Kidney (tissue), 22 donors: ENCODE measurements at places on chromosomes 4 and X. TPM values are rescaled to one million over a fixed set of nuclear protein-coding genes. Genes with fewer than 3 reads are reported as not detected.
A peak's percentile ranks its signal among the peaks of the same experiment; 100 is the strongest.

GRCh38 chrX:146906166-146906565 is 91.6 kb upstream of the CXorf51A start:
- no peak for DNase-seq

DNA sequence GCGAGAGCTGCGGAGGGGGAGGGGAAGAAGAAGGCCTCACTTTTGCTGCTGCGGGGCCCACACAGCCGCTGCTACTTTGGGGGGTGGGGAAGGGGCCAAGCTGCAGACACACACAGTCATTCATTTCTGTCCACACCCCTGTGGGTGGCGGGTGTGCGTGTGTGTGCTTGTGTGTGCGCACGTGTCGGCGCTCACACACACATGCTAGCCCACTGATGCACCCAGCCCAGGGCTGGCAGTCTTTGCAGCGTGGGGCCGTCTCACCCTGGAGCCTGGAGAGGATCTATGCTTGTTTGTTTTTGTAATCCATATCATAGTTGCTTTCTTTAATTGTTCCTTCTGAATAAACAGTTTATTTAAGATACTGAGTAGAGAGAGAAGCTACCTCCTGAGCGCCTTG is 4.0 kb downstream of the DUSP9 start:
- DNase-seq, result no peak

DNA sequence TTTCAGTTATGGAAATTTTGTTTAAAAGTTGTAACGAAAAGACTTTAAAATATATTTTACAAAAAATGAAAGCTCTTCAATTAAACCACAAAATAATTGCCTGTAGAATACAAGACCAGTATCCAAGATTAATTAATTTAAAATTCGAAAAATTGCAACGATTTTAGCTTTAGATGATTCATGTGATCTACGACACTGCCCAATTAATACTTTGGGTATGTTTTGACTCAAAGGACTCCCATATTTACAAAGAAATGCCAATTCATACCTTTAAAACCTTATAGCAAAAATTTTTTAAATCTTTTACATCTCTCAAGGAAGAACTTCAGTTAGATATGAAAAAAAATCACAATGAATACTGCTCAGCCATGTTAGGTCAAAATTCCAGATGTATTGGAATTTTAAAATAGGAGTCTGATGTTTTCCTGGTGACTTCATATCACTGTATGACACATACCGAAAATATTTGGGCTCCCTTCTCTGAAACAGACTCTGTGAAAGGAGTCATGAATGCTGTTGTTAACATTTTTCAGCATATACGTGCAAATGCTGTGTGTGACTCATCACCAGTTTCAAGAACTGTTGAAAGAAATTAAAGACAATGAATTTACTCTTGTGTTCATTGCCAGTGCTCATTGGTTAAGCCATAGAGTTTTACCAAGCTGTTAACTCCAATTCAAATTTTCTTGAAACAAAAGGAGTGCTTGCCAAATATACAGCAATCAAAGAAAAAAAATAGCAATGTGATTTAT is 13.8 kb upstream of the SMS start:
- DNase-seq, result no peak

DNA sequence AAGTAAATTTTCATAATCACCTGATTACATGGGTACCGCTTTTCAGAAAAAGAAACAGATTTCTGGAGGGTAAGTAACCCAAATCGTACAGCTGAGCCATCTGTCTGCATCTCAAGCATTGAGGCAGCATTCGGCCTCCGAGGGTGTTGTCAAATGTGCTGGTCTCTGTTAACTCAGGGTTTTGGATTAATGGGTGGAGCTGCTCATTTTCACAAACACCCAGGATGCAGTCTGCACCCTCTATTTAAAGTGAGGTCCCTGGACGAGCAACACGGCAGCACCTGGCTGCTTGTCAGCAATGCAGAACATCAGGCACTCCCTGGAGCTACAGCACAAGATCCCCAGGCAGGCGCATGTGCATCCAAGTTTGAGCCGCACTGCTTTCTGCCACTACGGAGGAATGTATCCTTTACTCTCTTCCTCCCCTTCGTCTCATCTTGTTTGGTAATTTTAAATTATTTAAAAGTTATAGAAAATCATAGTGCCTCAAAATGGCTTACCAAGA is 24.7 kb upstream of the NAP1L5 start:
- no peak for DNase-seq

DNA sequence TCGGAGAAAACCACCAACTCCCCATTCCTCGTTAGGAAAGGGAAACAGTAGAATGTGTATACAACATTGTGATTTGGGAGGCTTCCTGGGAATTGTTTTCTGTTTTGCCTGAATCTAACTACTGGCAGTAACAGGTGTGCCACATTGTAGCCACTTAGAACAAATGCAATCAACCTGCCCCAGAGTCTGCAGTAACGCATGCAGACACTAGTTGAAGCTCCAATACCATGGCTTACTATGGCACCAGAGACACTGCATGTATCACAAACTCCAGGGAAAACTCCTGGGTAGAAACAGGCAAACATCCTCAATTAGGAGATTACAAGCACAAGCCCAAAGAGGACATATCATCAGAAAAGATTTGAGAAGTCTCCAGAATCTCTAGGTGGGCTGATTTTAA is 154.2 kb upstream of the NEIL3 start:
- DNase-seq, result no peak

- DNase-seq, result no peak
Observed at GRCh38 chrX:68743754-68744153, 85.1 kb upstream of the EFNB1 start.

DNA sequence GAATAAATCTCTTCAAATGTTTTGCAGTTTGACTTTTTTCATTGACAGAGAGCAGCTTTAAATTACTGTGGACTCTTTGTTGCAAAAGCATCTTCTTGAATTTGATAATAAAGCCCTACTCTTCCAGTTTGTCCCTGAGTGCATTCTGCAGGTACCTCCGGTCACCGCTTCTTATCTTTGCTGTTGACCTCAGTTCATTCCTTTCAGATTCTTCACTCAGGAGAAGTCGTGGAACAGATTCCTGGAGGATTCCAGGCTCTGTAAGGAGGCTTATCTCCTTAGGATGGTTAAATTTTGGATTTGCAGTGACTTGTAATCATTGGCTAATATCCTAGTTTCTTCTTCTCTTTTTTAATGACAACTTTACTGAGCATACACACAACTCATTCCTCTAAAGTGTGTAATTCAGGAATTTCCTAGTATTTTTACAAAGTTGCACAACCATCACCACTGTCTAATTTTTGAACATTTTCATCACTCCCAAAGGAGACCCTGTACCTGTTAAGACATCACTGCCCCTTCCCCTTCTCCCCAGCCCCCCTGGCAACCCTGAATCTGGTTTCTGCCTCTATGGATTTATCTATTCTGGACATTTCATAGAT is 22.0 kb downstream of the TBL1X start:
- no peak for DNase-seq

- peak; percentile 30 for DNase-seq
Observed at GRCh38 chr4:107913283-107913899, 18.0 kb upstream of the CYP2U1 start.

- no peak for DNase-seq
Observed at GRCh38 chr4:141642063-141642462, 5.7 kb downstream of the IL15 start.

- DNase-seq, result no peak
Observed at GRCh38 chr4:92825791-92826190, 522.0 kb downstream of the GRID2 start.

- no peak for DNase-seq
Observed at GRCh38 chr4:130511776-130512175, 1415.8 kb downstream of the C4orf33 start.

GRCh38 chrX:20968996-20969395 is 405.2 kb upstream of the CNKSR2 start:
- DNase-seq, result peak; percentile 1

DNA sequence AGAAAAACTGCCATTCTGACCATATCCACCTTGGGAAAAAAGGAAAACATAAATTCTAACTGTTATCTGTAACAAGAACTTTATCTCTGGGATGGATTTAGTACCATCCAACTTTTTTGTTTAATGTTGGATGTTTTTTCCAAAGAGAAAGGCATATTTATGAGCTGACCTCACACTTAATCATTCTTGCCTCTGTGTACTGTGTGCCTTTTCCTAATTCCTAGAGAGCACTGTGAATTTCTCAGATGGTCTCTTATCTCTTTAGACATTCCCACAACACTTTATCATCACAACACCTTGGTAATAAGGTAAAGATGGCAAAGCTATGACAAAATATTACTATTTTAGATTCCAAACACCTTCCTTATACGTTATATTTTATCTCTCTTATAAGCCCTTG is 126.2 kb downstream of the COL4A6 start:
- DNase-seq, result no peak

- no peak for DNase-seq
Observed at GRCh38 chr4:2442175-2442993, 23.6 kb downstream of the CFAP99 start.

DNA sequence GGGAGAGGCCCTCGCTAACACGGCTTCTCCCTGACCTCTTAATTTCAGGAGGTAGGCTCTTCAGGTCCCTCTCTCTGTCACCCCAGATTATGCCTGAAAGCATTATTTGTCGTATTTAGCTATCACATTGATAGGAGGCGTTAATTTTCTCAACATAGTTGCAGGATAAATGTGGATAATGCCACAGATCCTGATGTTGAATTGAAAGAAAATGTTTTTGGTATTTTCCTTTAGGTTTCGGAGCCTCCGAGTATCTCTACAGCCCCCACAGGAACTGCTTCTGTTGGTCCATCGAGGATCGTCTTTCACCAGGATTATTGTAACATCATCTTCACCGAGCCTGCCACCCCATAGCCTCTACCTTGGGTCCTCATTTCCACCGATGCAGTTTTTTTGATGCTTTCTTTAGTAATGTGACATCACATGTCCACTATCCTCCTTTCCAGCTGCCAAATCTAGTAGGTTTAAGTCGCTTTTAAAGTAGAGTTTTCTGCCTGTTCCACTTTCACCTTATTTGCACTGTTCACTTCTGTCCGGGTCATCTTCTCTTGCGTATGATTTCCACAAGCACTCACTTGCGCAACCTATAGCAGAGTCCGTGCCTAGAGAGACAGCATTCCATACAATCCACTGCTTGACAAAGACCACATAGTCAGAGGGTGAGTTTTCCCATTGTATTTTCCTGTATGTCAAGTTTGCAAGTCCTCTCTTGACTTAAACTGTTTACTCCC is 665 bp downstream of the TIGD2 start:
- no peak for DNase-seq

DNA sequence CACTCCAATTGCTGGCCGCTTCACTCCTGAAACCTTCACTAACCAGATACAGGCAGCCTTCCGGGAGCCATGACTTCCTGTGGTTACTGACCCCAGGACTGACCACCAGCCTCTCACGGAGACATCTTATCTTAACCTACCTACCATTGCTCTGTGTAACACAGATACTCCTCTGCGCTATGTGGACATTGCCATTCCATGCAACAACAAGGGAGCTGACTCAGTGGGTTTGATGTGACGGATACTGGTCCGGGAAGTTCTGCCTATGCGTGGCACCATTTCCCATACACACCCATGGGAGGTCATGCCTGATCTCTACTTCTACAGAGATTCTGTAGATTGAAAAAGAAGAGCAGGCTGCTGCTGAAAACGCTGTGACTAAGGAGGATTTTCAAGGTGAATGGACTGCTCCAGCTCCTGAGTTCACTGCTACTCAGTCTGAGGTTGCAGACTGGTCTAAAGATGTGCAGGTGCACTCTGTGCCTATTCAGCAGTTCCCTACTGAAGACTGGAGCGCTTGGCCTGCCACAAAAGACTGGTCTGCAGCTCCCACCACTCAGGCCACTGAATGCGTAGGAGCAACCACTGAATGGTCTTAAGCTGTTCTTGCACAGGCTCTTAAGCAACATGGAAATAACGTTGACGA is 35.8 kb upstream of the PRDM8 start:
- no peak for DNase-seq

GRCh38 chrX:36241397-36241796 is 321.9 kb downstream of the CFAP47 start:
- no peak for DNase-seq

- no peak for DNase-seq
Observed at GRCh38 chr4:144732584-144733428, 86.8 kb downstream of the HHIP start.

GRCh38 chr4:14716691-14717090 is 285.6 kb upstream of the CPEB2 start:
- DNase-seq, result no peak

- DNase-seq, result no peak
Observed at GRCh38 chrX:63746278-63746677, 38.7 kb downstream of the ARHGEF9 start.

GCNA gene
- 1.6 TPM for polyA plus RNA-seq

CNKSR2 gene
- polyA plus RNA-seq, result 0.06 TPM

GLOD5 gene
- polyA plus RNA-seq, result 12.6 TPM

TRIM2 gene
- 23.3 TPM for polyA plus RNA-seq

TXK gene
- polyA plus RNA-seq, result 0.26 TPM

MAGEA12 gene
- polyA plus RNA-seq, result not detected

SMARCA1 gene
- 20.0 TPM for polyA plus RNA-seq

MMGT1 gene
- 15.3 TPM for polyA plus RNA-seq

MAGEA2B gene
- not detected for polyA plus RNA-seq

CACNA1F gene
- polyA plus RNA-seq, result 0.15 TPM

FAM53A gene
- polyA plus RNA-seq, result 1.2 TPM

FAM156A gene
- polyA plus RNA-seq, result 9.9 TPM

MAGEA11 gene
- not detected for polyA plus RNA-seq
